BJ (cell line): ENCODE measurements at places on chromosomes 4 and X.

- DNase-seq = no peak
These were observed 201.0 kb downstream of the PAPSS1 start for GRCh38 chr4:107519053-107519452.

DNA sequence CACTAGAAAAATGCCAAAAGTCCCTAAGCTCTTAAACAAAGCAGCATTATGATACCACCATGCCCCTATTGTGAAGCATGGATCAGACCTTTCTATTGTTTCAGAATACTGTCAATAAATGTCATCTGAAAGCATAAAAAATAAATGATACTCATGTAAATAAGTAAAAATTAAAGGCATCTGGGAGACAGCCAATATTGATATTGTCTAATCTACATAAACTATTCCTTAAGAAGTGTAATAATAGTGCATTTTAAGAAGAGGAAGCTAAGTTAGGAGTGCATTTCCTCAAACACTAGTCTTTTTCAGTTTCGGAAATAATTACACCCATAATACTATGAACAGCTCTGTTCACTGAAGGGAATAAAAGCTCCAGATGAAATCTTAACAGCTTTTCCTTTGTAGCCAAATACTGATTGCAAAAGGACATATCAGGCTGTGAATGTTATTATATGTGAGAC is 181.6 kb downstream of the SPOCK3 start:
- DNase-seq = no peak

DNA sequence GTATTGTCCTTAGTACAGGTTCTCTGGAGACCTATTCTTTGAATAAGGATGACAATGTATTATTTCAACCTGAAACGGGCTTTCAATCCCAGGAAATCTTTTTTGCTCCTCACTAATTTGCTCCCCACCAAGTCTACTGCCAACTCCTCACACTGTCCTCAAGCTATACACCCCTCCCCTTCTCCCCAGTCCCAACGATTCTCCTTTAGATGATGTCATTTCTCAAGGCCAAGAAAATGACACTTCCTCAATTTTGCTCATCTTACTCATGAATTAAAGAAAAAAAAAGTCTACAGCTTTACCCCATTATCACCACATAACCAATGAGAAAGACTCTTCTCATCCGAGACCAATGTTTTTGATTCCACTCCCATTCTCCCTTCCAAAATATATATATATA is 20.6 kb downstream of the AP1S2 start:
- DNase-seq = no peak

DNA sequence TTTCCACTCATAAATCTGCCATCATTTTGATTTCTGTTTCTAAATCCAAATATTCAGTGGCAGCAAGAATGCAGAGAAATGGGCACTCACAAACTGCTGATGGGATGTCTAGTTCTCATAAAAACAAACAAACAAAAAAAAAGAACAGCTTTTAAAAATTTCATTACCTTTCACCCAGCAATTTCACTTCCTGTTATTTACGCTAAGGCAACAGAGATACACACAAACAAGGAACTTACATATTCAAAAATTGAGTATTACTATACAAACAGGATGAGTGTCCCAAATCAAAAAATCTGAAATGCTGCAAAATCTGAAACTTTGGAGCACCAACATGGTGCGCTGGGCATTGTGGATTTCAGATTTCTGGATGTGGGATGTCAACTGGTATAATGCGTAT is 36.4 kb downstream of the FAT1 start:
- no peak for DNase-seq

- DNase-seq = no peak
These were observed 9.9 kb downstream of the LRPAP1 start for GRCh38 chr4:3522326-3522640.

DNA sequence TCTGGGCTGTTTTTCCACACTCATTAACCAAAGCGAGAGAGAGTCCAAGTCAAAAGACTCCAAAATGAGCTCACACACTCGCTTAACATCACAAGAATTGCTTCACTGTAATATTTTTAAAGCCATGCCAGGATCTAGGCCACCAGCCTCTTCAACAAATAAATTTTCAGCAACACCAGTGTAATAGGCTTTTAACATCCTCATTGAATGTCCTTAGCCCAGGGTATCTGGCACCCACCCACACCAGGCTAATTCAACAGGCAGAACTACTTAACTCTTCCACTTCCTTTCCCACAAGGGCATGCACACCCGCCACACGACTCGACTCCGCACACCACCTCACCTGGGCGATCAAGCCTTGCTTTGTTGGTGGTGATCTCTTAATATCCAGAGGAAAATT is 34.2 kb downstream of the FAT1 start:
- no peak for DNase-seq

DNA sequence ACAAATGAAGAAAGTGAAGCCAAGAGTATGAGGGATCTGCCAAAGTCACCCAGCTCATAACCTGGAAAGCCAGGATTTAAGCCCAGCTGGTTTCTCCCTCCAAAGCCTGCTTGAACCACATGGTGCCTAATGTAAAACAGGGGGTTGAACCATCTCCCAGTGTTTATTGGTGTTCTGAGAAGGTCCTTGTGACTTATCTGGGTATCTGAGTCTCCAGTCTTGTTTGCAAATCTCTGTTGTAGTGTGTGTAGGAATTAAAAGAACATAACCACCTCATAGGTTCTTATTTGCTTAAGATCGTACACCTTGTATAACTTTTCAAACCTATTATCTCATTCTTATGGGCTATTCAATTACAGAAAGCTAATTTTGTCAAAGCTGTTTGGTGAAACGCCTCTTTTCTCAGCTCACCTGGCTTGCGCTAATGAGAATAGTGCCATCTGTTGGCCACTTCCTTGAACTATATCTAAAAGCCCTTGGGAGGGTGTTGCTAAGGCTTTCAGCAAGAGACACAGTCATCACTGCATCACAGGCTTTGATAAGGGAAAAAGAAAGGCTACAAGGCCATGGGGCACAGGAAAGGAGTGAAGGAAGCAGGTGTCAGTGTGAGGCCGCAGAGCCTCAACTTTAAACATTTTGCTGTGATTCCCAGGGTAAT is 34.0 kb downstream of the ETDB start:
- no peak for DNase-seq

DNA sequence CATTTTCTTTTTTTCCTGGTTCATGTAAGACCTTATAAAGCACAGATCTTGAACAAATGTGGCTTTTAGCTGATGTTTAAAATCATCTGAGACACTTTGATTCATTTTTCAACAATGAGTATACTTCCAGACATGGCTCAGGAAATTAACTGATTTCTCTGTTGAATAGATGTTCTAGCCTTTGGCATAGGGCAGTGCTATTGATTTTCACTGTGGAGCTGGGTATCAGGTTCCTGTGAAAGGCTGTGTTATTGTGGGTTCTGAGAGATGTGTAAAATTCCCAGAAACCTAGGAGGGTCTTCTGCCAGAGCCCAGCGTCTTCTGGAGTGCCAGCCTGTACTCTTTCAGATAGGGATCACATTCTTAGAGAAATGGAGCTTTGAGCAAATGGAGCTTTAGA is 278.9 kb downstream of the EPHA5 start:
- no peak for DNase-seq

DNA sequence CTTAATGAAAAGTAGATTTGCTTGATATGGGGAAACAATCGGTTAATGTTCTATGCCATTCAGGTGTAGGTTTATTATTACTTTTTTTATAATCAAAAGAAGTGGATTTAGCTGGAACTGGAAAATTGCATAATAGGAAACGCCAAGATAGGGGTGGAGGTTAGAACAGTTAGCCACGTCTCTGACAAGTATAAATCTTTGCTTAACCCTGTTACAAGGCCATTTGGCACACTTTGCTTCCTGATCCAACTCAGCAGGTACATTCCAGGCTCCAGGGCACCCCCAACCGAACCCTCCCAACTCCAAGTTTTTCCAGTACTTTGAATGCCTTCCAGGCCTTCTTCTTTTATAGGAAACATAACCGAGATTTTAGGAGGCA is 50.6 kb upstream of the ACSL4 start:
- DNase-seq = no peak

DNA sequence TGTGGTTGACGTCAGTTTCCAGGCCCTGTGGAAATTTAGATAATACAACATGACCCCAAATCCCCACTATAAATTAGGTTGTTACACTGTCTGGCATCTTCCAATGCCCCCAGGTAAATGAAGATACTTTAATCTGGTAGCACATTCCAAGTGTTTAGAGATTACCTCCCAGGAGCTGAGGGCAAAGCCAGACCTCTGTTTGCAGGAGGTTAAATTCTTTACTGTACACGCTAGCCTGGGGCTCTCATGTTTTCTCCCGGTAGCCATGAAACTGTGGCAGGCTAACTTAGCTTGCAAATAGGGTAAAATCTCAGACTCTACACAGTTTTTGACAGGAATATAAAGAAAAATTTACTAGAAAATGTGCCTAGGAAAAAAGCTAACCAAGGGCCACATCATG is 450.0 kb downstream of the PDGFC start:
- no peak for DNase-seq

- DNase-seq = no peak
These were observed 113.8 kb upstream of the GABRA2 start for GRCh38 chr4:46503739-46504138.

GRCh38 chrX:154460326-154460725 is 2.2 kb downstream of the PLXNA3 start:
- DNase-seq = no peak

- DNase-seq = no peak
These were observed 87.0 kb downstream of the AFAP1 start for GRCh38 chr4:7852568-7853185.

- DNase-seq = no peak
These were observed 29.4 kb downstream of the XG start for GRCh38 chrX:2781226-2781571.

- no peak for DNase-seq
These were observed 15.9 kb upstream of the NOCT start for GRCh38 chr4:138999666-139000065.

DNA sequence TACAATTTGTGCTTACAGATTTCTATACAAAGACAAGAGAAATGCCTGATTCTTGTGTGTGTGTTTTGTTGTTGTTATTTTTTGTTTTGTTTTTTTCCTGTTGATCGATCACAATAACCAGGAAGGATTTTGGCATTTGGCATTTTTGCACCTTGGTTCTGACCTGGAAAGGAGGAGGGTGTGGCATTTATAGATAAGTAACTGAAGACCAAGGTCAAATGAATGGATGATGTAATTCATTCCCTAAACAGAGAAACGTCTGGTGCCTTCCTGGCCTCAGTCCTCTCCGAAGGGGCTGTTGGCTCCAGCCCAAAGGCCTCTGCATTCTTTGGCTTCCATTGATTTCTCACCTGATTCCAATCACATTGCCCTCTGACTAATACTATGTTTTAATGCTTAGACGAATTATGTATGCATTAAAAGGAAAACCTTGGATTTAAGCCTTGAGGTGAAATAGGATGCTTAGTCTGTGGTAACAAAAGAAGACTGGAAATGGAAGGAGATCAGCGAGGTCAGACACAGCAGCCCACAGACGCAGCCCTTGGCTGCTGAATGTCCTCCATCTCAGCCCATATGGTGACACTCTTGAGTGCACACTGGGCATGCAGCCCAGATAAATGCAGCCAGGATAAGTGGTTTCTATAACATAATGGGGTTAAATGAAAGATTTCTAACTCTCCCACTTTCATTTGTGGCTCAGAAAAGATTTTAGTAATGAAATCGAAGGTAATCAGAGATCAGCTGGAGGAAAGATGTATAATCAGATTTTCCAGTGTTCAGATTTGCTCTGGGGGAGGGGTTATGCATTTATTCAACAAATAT is 60.5 kb upstream of the TRIM2 start:
- no peak for DNase-seq

- no peak for DNase-seq
These were observed 763.8 kb upstream of the AADAT start for GRCh38 chr4:170853422-170854021.

GRCh38 chrX:44708470-44708869 is 135.4 kb upstream of the DUSP21 start:
- no peak for DNase-seq

- DNase-seq = peak; percentile 19
These were observed 469.0 kb upstream of the MAGEB2 start for GRCh38 chrX:29746326-29746725.

GRCh38 chr4:71300964-71301363 is 37.9 kb upstream of the SLC4A4 start:
- DNase-seq = no peak

DNA sequence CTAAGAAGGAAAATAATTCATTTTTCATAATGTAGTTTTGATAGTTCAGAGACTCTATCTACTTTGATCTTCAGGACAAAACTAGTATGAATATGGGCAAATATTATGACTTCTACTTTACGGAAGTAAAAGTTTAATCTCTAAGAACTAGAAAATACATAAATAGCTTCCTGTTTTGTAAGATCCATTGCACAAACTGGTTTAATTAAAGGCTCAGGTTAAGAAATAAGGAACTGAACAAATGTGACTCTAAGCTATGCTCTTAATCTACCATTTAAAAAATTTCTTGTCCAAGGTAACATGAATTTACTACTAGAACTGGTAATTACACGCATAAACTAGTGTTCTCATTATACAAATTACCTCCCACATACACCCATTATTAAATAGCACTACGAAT is 360.6 kb downstream of the INPP4B start:
- DNase-seq = no peak

DNA sequence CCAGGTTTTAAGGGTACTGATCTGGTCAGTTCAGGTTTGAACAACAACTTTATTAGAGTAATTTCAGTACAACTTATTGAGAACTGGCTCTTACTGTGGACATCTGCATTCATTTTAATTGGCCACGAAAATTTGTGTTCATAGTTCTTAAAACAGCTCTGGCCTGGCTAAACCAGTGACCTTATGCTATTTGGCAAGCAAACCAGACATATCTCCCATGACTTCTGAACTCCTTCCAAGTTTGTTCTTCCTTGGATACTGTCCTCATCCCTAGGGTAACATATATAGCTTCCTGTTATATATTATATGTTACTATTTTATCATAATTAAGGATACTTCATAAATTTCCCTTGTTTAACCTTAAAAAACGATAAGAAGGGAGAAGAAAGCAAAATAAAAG is 841.9 kb downstream of the TRAM1L1 start:
- DNase-seq = no peak

GRCh38 chrX:24782011-24782410 is 88.3 kb downstream of the POLA1 start:
- DNase-seq = no peak

- peak; percentile 35 for DNase-seq
These were observed 508.6 kb upstream of the EPHA5 start for GRCh38 chr4:66178906-66179305.

DNA sequence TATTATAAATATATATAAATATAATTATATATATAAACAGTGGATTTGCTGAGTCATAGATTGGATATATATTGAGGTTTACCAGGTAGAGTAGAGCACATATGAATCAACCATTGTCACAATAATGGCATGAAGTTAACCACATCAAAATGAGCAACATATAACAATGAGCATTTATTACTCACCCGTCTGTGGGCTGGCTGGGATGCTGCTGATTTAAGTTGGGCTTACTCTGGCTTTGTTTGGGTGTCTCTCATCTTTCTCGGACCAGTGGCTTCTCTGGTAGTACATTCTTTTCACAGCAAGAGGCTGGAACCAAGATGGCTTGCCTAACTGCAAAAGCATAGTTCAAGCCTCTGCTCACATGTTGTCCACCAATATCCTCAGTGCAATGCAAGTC is 111.7 kb upstream of the TAPT1 start:
- no peak for DNase-seq
